ENCODE measurements at places on chromosomes 11 and 22.

- DNase-seq = no peak
Measured at GRCh38 chr22:46062232-46062615, 85.3 kb upstream of the WNT7B start.

DNA sequence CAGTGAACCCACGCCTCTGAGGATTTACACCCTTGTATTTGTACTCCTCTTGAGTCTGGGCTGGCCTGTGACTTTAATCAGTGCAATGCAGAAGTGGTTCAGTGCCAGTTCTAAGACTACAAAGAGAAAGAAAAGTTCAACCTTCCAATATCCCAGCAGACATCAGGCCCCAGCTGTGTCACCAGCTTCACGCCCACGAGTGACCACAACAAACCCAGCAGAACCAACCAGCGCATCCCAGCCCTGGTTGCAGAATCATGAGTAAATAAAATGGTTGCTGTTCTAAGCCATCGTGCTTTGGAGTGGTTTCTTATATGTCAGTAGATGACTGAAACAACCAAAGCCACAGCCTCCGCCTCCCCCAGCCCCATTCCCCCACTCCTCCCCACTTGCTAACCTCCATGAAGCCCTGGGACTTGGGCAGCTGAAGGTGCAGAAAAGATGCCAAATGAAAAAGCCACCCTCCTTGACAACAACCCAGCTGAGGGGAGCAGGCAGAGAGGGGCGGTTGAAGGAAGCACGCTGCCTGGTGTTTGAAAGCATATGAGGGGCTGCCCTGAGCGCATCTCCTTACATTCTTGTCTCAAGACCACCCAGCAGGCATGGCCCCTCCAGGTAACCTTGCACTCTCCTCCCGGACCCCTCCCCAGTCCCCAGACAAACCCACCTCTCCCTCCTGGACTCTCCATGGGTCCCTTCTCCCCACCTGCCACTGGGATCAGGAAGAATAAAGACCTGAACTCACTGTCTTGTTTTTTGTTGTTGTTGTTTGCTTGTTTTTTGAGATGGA lies 20.9 kb downstream of the TSKU start:
- no peak for DNase-seq

DNA sequence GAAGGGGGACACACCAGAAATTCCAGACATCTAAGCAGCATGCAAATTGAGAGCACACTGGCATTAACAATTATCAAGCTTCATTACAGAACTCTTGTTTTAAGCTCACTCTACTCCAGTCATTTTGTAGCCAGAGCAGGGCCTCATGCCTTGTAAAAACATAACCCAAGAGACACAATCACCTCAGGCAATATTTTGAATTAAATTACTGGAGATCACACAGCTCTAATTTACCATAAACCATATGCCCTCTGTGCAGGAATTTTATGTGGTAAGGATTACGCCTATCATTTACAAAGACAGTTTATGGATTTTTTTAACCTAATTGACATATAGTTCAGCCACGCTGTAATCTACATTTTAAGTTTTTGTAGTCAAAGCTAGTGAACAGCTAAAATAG lies 414.1 kb upstream of the DDI1 start:
- DNase-seq = no peak

GRCh38 chr11:1733009-1733715 lies 17.2 kb downstream of the IFITM10 start:
- no peak for DNase-seq

DNA sequence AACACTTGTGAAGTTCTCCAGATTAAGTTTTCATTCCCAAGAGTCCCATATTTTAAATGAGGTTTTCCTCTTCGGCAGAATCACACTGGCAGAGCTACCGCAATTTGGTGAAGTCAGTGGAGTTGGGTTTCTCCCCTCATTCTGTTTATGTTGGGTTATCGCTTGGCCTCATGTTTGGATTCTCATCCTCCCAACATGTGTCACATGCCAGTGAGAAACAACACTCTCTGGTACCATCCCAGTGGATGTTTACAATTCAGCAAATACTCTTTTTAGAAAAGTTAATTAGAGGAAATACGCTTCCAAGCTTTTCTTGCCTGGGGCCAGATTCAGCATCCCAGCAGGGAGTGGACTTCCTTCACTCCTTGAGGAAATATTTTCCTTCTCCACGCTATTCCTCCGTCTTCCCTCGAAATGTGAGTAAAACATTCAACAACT lies 2.1 kb downstream of the PAMR1 start:
- no peak for DNase-seq

DNA sequence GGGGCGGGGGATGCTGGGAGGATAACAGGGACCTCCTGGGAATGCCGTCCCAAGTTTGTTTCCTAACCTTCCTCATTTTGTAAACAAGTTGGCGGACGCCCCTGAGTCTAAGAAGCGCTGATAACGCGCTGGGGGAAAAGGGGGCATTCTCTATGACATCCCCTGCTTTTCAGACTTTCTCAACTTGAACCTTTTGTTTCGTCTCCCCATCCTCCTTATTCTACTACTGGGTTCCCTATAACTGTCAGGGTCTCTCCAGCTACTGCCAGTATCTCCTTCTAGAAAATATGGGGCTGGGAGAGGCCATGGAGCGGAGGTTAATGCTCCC lies 654 bp downstream of the TMEM86A start:
- no peak for DNase-seq

DNA sequence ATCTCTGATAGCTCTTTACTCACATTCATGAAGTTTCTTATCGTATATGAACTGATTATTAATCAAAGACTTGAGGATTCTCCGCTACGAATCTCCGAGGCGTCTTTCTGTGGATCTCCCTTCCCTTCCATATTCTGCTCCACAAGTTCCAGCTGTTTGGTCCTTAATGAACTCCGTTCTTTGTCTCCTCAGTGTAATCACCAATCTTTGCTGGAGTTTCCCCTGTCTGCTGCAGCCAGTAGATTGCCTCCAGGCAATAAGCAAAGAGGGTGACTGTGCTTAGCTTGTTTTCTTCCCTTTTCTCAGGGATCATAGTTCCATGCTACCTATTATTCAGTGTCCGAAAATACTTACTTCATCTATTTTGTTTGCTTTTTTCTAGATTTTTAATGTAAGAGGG lies 169.6 kb upstream of the FOLH1 start:
- DNase-seq = no peak

- no peak for DNase-seq
Measured at GRCh38 chr11:94127638-94128037, 1.0 kb upstream of the PANX1 start.

GRCh38 chr22:40036591-40037225 lies 42.0 kb downstream of the FAM83F start:
- DNase-seq = peak; percentile 75

GRCh38 chr11:115360186-115360824 lies 143.9 kb downstream of the CADM1 start:
- DNase-seq = no peak

All from epithelial cell of esophagus (primary cell).